CD14-positive monocyte (primary cell): ENCODE measurements at places on chromosomes 11 and 22.

- H3K4me1 ChIP-seq = no peaks in the 10 kb centered on the region
- no peak for DNase-seq
- H3K4me3 ChIP-seq = no peak overlapping the region
These were observed 156.2 kb downstream of the TMEM135 start for GRCh38 chr11:87193756-87194470.

DNA sequence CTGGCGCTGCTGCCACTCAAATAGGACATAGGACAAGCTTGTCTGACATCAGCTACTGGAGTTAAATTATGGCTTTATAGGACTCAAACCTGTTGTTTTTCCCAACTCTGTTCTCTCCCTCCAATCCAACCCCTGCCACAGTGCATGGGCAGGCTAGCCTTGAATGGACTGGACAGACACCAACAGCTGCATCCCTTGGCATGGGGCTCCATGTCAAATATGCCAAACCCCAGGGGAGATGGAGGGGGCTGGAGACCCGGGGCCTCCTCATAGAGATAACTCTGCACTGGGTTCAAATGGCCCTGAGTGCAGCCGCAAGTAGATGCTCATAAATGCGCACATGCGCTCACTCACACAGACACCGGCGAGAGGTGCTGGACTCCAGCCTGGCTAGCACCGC lies 28.9 kb downstream of the CD5 start:
- no peaks in the 10 kb centered on the region for H3K27me3 ChIP-seq
- DNase-seq = no peak
- H3K4me1 ChIP-seq = peaks cover 13% of the 10 kb centered on the region
- no peak overlapping the region for H3K4me3 ChIP-seq
- H3K36me3 ChIP-seq = peaks cover 74% of the 10 kb centered on the region

- no peak overlapping the region for H3K4me3 ChIP-seq
- no peaks in the 10 kb centered on the region for H3K36me3 ChIP-seq
- H3K27me3 ChIP-seq = no peaks in the 10 kb centered on the region
These were observed 25.0 kb upstream of the MYEOV start for GRCh38 chr11:69268911-69269310.

DNA sequence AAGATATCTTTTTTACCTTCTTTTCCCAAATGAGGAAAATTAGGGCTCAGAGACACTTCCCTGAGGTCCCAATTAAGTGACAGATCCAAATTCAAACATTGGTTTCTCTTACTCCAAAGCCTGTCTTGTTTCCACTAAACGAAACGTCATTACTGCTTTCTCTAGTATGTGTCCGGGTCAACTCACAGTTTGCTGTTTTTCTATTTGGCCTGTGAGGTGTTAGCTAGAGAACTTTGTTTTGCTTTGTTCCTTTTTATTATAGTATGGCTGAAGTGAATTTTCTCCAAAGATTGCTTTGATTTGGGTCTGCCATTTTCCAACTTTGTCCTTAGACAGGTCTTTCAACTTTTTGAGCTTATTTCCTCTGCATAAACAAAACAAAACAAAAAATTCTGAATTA lies 179.6 kb downstream of the UVRAG start:
- H3K36me3 ChIP-seq = peaks cover 40% of the 10 kb centered on the region
- DNase-seq = no peak
- no peak overlapping the region for H3K4me3 ChIP-seq
- H3K27me3 ChIP-seq = no peaks in the 10 kb centered on the region
- no peaks in the 10 kb centered on the region for H3K4me1 ChIP-seq

DNA sequence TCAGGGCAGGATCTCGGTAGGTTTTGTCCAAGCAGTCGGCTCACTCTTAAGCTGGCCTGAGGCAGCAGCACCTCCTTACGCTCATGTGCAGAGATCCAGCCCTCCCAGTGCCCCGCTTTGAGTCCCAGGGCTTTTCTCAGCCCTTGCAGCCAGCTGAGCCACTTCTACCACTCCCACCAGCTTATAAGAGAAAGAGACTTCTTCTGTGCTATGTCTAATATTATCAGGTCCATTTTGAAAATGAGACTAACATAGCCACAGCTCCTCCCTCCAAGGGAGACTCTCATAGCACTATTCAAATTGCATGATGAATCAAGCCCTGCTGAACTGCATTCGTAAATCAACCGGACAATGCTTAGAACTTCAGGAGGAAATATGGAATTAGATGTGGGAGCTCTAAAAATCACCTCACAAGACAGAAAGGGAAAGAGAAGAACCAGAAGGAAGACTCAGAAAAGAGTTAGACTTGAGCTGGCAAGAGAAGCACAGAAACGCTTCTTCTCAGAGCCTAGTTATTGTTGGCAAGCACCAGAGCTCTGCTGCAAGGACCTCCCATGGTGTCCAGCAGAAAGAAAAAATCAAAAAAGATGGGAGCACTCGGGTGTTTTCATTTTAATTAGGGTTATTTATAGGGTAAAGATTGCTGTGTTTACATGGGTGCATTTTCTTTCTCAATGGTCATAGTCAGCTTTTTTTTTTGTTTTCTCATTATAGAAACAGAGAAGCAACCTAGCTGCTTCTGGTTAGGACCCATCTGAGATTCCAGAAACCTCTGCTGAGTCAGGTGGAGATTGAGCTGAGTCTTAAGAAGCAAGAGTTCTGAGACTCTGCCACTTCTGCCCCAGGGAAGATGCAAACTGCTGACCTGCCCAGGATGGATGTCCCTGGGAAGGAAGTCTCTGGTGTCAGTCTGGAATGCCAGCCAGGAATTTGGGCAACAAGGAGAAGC lies 181.4 kb downstream of the ETS1 start:
- DNase-seq = no peak
- H3K27ac ChIP-seq = no peak overlapping the region
- no peaks in the 10 kb centered on the region for H3K27me3 ChIP-seq
- H3K36me3 ChIP-seq = no peaks in the 10 kb centered on the region
